ENCODE measurements at places on chromosomes 12 and 14.

- no peak for DNase-seq
Observed at GRCh38 chr14:61621444-61621843, 73.9 kb upstream of the HIF1A start.

- no peak for DNase-seq
Observed at GRCh38 chr12:121330692-121331091, 21.5 kb downstream of the ANAPC5 start.

DNA sequence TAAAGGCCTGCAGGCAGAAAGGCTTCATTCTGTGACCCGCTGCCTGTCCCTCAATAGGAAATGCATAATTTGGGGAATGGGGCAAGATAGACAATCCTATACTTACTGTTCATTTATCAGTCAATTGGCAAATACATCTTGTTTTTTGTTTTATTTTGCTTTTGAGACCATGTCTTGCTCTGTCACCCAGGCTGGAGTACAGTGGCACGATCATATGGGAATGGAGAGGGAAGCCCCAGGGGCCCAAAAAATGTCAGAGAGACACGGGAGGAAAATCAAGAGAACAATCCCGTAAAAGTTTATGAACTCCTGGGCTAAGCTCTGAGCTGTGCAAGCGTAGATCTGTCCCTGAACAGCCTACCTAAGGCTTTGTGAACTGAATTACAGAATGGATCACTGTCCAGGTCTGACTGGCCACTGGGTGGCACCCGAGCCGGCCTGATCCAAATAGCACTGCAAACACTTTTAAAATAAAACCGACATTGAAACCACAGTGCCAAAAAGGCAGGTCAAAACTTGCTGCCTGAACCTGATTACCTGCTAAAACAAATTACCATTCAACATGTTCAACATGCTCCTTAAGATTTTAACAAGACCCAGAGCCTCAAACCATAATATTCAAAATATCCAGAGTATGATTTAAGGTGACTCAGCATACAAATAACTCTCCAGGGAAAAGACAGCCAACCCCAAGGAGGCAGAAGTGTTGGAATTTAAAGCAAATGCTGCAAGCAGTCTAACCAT is 11.8 kb downstream of the COPS7A start:
- DNase-seq, result no peak

- no peak for DNase-seq
Observed at GRCh38 chr14:72515779-72516770, 377.8 kb downstream of the DPF3 start.

GRCh38 chr12:93533310-93533709 is 39.2 kb upstream of the SOCS2 start:
- DNase-seq, result no peak

DNA sequence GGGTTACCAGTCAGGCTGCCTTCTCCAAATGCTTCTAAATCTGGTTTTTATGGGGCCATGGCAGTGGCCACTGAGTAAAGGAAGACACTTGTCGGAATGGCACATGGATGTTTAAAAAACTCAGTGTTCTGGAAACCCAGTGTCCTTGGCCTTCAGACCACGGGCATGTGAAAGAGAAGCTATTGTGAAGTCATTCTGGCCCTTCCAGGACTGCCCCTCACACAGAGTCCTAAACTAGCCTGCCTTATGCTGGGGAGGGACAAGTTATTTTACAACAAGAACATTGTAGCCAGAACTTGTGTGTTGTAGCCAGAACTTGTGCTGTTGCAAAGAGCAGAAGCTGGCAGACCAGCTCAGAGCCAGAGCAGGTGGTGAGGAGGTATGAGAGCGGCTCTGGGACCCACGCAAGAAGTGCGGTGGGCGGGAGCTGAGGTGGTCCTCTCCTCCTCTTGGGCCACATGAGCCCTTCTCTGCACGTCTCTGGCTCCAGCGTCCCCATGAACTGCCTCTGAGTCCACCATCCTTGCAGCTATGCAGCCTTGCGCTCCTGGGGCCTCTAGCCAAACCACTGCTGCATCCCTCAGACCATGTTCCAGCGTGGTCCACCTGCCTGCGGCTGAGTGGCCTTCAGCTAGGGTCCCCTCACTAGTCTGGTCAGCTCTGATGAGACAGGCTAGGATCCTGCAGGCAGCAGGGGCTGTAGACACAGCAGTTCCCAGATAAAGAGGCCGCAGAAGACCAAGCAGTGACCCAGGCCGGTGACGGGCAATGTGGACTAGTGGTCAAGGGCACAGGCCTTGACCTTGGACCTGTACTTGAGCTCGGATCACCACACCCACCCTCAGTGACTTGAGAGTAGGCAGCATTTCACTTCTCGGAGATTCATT is 32.5 kb downstream of the MMAB start:
- no peak for DNase-seq

DNA sequence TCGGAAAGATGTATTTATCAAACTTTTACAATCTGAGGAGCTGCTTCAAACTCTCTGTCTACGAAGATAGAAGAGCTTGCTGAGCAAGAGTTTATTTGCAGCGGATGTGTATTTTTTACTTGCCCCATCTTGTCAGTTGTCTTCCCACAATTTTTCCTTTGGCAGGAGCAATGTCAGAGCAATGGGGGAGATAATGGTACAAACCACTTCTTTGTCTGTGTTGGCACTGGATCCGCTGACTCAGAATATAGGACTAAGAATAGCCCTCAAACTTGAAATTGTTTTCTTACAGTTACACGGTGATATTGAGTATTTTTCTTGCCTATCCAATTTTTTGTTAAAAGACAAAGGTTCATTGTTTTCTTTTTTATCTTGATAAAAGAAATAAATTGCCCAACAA is 27.6 kb downstream of the HELB start:
- no peak for DNase-seq

GRCh38 chr12:13228579-13228978 is 32.1 kb downstream of the EMP1 start:
- no peak for DNase-seq

- DNase-seq, result no peak
Observed at GRCh38 chr12:58640314-58640713, 280.0 kb downstream of the LRIG3 start.

DNA sequence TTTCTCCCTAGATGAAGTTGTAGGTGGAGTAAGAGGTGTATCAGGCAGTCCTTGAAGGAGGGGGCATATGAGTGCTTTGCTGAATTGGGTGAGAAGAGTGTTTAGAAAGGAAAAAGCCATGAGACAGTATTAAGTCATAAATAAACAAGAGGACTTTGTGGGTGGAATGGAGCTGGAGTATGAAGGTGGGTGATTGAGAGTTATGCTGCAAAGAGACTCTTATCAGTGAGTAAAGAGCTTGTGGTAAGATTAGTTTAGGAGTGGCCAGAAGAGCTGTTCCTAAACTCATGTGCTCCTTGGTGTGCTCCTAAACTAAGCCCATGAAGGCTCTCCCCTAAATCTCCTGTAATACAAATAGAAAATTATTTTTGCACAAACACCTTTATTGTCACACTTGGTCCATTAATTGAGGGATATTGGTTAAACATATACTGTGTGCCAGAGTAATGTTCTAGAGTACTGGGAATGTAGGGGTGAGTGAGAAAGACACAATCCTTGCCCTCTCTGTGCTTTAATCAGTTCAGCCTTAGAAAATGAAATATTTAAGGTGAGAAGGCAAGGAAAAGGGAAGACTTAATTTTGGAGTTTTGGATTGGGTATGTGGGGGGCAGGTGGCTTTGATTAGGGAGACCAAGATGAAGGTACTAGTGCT is 9.8 kb downstream of the CHPT1 start:
- no peak for DNase-seq

DNA sequence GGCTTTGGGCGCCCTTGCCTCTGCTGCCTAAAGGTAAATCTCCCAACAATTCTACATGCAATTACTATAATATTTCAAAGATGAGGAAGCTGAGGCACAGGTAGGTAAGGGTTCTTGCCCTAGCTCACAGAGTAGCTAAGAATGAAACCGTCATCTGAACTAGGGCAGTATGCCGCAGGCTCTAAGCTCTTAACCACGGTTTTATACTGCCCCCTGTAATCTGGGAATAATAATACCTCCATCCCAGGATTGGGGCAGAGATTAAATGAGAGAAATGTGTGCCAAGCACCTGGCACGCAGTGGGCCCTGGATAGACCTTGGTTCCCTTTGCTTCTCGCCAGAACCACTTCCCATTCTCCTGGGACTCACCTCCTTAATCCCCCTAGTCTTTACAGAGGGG is 1.5 kb upstream of the HRK start:
- DNase-seq, result no peak

- no peak for DNase-seq
Observed at GRCh38 chr12:116466536-116466935, 92.6 kb upstream of the MAP1LC3B2 start.

GRCh38 chr12:54509617-54510016 is 12.1 kb downstream of the NCKAP1L start:
- no peak for DNase-seq

GRCh38 chr12:83065562-83065961 is 378.9 kb downstream of the TMTC2 start:
- DNase-seq, result no peak

DNA sequence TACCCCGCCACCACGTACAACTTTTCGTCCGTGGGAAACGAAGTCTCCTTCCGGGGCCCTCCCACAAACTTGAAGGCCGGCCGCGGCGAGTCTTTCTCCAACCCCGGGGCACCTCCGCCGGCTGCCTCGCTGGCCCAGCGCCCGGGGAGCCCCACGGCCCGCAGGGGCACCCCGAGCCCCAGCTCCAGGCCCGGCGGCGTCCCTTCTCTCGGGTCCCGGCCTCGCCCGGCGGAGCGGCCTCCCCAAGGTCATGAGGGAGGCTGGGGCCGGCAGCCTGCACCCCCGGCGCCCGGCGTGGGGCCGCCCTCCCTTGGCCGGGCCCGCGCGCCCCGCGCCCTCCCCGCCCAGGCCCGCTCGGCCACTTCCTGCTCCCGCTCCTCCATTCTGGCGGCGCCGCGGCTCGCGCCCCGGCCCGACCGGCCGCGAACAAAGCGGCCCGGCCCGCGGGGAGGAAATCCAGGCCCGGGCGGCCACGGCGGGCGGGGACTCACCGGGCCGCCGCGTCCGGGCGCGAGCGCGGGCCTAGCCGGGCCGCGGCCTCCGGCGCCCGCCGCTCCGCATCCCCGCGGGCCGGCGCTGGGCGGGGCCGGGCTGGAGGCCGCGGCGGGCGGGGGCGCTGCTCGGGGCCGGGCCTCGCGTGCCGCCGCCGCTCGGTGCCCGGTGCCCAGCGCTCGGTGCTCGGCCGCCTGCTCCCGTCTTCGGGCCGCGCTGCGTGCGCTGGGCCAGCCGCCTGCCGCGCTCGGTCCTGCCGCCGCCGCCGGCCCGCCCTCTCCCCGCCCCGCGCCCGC is at the start of gene AKT1:
Gene AKT1, minus strand, starts transcription at position 756 of the 788 bp plus-strand sequence. CDS start 3,105 bp downstream, outside the sequence.
- DNase-seq, result no peak

DNA sequence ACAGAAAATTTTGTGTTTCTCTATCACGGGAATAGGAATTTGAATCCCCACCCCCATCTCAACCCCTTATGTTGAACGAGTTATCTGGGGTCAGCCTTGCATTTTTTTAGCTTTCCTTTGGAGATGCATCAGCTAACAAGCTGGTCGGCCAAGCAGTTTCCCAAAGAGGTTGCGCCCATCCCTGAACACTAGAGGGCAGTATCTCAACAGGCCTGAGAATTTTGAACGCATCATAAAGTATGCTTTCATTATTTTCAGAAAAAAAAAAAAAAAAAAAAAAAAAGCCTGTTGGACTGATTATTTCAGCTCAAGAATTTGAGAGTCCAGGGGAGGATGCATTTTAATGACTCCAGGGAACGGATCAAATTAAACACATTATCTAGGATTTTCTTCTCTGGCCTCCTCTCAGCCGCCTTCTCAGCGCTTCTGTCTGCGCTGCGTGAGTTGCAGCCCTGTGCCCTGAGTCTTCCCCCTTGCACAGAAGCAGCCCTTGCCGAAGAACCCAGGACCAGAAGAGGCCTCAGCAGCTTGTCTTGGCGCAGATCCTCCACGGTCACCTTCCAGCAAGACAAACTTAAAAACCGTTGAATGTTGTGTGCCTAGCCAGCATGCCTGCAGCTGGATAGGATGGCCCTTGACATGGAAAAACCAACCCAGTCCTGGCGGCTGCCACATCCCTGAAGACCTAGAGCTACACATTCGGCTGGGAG is 76.6 kb upstream of the GZMB start:
- DNase-seq, result no peak

- DNase-seq, result no peak
Observed at GRCh38 chr14:99420711-99421110, 59.9 kb downstream of the SETD3 start.

GRCh38 chr12:11633968-11634367 is 15.5 kb upstream of the ETV6 start:
- no peak for DNase-seq

GRCh38 chr14:50607181-50607580 is 47.2 kb downstream of the ATL1 start:
- DNase-seq, result no peak

GRCh38 chr12:121472150-121472905 is 72.4 kb downstream of the RNF34 start:
- DNase-seq, result no peak

GRCh38 chr12:120343039-120343537 is 15.5 kb upstream of the PLA2G1B start:
- DNase-seq, result no peak

DNA sequence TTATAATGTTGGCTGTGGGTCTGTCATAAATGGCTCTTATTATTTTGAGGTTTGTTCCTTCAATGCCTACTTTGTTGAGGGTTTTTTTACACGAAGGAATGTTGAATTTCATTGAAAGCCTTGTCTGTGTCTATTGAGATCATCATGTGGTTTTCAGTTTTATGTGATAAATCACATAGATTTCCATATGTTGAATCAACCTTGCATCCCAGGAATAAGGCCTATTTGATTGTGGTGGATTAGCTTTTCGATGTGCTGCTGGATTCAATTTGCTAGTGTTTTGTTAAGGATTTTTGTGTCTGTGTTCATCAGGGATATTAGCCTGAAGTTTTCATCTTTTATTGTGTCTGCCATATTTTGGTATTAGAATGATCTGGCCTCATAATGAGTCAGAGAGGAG is 27.6 kb downstream of the SLC2A13 start:
- DNase-seq, result no peak

DNA sequence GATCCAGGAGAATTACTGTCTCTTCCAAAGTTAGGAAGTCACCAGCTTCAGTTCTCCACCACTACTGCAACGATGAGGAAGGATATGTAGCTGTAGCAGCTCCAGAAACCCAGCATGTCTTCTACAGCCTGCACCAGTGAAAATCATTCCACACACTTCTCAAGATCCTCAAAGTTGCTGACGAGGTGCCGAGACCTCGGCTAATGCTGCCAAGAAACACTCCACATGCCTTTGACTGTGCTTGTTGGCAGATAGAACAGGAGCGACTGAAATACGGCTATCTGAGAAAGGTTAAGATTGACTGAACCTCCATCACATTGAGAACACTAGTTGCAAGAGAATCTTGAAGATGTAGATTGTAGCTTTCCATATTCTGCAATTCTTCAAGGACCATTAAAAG is 241.9 kb downstream of the PPFIA2 start:
- no peak for DNase-seq

Data from vagina (tissue), 2 donors.